Activated T-cell treated with anti-CD3 and anti-CD28 coated beads, Interleukin-2, amount 50 U/mL, for 48 hours (primary cell): ENCODE measurements at places on chromosomes 2 and 18.

DNA sequence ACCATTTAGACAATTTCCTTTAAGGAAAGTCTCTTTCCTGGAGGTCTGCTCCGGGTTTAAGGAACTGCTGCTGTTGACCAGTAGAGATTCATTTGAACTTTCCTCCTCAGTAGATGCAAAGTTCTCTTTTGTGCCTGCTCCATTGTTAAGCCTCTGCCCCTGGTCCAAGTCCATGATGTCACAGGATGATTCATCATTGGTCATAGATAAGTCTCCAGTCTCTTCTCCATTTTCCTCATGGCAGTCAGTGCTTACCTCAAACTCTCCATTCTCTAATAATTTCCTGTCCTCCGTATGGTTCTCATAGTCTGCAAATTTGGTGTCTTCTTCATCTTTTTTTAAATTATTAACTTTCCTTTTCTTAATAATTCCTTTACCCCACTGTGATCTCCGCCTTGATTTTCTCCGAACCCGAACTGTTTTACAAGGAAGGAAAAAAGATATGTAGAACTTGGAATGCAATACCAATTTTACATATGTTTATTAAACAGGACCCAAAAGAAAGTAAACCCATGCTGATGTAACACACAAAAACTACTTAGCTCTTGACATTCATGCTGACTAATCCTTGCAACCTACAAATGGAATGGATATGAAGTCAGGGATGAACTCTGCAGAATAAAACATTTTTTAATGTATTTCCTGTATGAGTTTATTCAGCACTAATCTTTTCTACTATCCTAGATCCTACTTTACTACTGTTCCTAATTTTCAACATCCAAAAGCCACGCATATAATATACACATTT lies 169.1 kb downstream of the ATAD2B start:
- DNase-seq = no peak

GRCh38 chr18:58831606-58832005 lies 33.1 kb upstream of the ZNF532 start:
- DNase-seq = no peak

DNA sequence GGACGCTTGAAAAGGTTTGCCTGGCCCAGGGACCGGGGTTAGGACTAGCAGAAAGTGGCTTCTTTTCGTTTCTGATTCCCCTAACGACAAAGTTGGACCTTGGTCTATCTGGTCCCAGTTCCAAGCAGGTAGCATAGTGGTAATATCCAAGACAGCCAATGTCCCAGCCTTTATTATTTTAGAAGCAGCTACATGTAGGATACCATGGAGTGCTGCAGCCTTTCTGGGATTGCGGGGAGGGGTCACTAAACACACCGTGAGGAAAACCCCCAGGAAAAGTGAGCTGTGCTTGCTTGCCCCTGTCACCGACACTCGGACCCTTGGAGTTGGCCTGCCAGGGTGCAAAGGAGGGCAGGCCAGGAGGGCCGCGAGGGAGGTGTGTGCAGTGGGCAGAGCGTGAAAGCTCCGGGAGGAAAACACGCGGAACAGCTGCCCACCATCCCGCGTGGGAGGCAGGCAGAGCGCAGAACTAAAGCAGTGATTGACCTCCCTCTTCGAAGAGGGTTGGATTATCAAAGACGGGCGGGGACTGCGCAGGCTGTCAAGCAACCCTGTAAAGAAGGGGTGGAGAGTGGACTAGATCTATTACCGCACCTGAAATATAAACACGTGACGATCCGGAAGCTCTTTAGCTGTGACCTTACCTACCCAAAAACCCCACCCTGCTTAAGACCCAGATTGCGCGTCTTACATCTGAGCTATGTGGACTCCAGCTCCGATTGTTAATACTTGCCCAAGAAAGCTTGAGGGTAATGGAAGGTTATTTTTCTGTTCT lies 624 bp upstream of the MAP4K3 start:
- peak; percentile 62 for DNase-seq

GRCh38 chr2:23291239-23291638 lies 93.7 kb upstream of the KLHL29 start:
- no peak for DNase-seq

GRCh38 chr18:27685091-27685490 lies 491.8 kb downstream of the CDH2 start:
- DNase-seq = no peak
